ENCODE measurements at places on chromosomes 3 and 15.

- DNase-seq: peak; percentile 30
Observed at GRCh38 chr3:127059072-127059471, 76.2 kb downstream of the PLXNA1 start.

GRCh38 chr3:115652738-115653137 is 29.4 kb downstream of the GAP43 start:
- no peak for DNase-seq

GRCh38 chr15:77398927-77399326 is 21.0 kb downstream of the PEAK1 start:
- no peak for DNase-seq

DNA sequence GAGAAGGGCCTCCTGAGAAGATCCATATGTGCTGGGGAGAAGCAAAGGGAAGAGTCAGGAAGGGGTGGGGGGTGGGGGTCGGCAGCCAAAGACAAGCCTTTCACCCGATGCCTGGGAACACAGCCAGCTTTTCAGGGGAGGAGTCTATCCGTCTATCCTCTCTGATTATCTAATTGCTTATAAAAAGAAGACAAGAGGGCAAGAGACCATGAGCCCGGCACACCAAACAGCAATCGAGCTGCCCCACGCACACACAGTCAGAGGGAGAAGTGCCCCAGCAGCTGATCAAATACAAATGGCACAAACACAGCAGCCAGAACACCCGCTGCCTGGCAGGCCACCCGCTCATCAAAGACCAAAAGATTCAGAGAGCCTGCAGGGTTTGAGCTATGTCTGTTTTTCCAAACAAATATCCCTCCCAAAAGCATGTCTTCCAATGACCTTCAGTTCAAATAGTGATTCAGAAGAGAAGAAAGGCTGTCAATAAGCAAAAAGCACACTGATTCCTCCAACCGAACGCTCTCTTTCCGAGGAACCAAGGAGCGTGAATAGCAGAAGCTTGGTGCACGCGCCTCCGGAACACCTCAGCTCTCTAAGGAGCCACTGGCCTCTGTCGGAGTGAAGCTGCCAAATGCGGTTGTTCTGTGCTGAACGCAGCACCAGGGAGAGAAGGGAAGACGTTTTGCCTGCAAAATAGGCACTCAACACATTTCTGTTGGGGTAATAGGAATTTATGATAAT is 419.2 kb downstream of the OCA2 start:
- DNase-seq: no peak

- DNase-seq: no peak
Observed at GRCh38 chr3:73411545-73411944, 213.2 kb downstream of the PDZRN3 start.

DNA sequence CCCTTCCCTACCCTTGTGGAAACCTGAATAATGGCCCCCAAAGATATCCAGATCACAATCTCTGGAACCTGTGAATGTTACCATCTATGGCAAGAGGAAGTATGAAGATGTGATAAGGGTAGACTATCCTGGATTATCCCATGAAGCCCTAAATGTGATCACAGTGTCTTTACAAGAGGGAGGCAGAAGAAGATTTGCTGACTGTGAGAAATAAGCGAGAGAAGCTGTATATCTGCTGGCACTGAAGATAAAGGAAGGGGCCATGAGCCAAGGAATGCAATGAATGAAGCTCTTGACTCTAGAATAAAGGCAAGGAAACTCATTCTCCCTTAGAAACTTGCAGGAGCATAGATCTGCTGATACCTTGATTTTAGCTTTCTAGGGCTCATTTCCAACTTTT is 39.1 kb downstream of the SOX14 start:
- DNase-seq: no peak

DNA sequence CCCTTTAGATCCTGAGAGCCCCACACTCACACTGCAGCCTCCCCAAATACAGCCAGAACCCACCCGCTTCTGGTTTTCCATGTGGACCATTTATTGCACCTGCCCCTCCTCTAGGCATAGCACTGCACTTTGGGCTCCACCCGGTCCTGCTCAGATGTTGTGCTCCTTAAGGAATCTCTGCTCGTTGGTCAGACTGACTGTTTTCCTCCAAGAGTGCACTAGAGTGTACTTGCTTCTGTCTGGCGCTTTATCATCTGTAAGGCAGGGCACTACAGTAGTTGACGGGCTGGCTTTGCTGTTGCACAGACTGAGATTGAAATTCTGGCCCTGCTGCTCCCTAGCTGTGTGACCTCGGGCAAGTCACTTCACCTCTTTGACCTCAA is 124.1 kb downstream of the CACNA1D start:
- DNase-seq: no peak

DNA sequence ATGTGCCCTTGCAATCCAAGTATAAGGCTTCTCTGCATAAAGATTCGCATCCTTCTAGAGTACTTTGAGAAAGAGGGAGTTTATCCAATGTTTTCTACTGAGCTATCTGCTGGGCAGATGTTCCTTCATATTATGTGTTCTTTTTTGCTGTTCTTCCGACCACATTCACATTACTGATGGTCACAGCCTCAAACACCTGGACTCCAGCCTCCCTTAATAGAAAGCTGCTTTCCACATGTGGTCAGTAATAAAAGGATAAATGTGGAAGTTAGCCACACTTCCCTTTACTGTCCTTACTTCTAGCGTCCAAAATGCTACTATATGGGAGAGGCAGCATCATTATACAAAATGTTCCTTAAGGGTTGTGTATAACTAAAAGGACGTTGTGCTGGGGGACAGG is 116.9 kb downstream of the CD47 start:
- DNase-seq: no peak

DNA sequence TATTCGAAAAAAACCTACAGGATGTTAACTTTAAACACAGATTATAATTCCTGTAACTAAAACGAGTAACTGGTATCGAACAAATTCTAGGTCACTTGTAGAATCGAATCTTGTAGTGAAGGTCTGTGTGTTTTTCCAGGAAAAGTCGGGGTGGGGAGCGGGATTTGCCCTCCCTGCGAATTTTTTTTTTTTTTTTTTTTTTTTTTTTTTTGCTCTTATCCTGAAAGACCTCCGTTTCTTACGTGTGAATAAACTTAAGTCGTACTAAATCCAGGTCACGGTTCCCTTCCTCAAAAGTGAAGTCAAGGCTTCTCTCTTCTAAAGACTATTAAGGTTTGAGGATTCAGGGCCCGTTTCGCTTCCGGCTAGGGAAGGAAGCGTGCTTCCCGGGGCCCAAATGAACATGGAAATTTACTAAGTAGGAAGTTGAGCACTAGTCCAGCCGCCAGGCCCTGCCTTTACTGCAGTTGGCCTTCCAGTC is 770 bp downstream of the TBC1D5 start:
- no peak for DNase-seq

DNA sequence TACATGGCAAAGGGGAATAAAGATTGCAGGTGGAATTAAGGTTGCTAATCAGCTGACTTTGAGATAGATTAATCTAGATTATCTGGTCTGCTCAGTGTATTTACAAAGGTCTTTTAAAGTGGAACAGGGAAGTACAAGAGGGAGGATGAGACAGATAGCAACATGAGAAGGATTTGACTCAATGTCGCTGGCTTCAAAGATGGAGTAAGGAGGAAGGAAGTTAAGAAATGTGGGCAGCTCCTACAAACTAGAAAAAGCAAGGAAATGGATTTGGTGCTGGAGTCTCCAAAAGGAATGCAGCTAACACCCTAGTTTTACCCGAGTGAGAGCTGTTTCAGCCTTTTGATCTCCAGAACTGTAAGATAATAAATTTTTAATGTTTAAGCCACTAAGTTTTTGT is 180.7 kb upstream of the TTC14 start:
- DNase-seq: no peak

DNA sequence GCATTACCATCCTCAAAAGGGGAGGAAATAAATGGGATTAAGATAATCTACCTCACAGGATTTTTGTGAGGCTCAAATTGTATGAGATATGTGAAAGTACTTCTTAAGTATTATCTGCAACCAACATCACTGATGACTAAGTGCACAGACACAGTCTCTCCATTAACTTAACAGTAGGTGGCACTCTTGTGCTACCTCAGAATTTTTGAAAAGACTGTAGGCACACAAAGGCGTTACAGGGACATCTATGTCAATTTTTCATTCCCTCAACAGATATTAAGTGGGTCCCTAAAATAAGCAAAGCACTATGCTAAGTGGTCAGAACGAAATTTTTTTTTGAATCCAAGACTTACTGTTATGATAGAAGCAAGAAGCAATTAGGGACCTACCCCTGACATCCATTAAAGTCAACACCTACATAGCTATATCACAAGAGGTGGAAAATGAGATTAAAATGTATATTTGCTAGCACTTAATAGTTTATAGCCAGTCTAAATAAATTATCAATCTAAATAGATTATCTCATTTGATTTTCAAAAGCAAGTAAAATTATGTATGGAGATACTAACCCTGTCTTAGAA is 52.9 kb downstream of the RYK start:
- no peak for DNase-seq

GRCh38 chr15:70247281-70247680 is 149.6 kb upstream of the TLE3 start:
- no peak for DNase-seq

GRCh38 chr3:166837535-166837934 is 542.6 kb downstream of the ZBBX start:
- DNase-seq: no peak

GRCh38 chr3:58487140-58487886 is 4.6 kb upstream of the KCTD6 start:
- peak; percentile 47 for DNase-seq

GRCh38 chr15:44035781-44036699 is 159.0 kb downstream of the FRMD5 start:
- DNase-seq: no peak

DNA sequence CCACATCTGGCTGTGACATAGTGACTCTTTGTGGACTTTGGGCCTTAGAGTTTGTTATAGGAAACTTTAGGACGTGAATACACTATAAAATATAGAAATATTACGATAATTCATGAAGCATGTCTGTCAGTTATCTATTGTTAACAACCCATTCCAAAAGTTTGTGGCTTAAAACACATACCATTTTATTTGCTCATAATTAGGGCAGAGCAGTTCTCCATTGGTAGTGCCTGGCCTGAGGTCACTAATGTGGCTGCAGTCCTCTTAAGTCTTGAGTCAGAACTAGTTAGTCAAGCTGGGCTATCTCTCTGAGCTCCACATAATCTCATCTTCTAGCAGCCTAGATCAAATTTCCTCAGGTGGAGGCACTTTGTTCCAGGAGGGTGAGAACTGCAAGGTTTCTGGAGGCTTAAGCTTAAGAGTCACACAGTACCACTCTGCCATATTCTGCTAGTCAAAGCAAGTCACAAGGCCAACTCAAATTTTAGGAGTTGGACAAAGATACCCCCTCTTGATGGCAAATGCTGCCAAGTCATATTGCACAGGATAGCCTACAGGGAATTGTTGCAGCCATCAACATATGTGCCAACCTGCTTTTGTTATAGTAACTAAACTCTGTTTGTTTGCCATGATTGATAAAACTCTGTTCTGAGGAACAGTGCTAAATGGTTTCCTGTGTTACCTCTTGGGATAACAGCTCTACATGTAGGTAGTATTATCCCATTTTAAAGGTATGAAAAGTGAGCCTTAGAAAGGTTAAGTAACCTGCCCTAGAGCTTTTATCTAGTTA is 8.7 kb downstream of the ATXN7 start:
- peak; percentile 54 for DNase-seq

DNA sequence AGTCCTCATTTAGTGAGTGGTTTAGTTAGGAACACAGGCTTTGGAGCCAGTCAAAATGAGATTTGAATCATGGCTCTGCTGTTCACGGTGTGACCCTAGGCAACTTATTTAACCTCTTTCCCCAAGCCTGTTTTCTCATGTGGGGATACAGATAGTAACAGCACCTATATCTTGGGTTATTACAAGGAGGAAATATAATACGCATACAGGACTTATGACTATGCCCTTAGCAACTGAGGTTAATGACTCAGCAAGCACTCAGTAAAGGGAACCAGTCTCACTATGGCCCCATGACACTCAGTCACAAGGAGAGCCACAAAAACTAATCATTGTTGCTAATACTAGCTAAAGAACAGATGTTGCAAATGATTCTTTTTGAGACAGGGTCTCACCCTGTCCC is 45.9 kb downstream of the SUMF1 start:
- peak; percentile 16 for DNase-seq

All from GM04503 (cell line).